ENCODE measurements at places on chromosomes 1 and 21.

GRCh38 chr1:16266411-16267118 is 29.6 kb upstream of the CPLANE2 start:
- DNase-seq: no peak

DNA sequence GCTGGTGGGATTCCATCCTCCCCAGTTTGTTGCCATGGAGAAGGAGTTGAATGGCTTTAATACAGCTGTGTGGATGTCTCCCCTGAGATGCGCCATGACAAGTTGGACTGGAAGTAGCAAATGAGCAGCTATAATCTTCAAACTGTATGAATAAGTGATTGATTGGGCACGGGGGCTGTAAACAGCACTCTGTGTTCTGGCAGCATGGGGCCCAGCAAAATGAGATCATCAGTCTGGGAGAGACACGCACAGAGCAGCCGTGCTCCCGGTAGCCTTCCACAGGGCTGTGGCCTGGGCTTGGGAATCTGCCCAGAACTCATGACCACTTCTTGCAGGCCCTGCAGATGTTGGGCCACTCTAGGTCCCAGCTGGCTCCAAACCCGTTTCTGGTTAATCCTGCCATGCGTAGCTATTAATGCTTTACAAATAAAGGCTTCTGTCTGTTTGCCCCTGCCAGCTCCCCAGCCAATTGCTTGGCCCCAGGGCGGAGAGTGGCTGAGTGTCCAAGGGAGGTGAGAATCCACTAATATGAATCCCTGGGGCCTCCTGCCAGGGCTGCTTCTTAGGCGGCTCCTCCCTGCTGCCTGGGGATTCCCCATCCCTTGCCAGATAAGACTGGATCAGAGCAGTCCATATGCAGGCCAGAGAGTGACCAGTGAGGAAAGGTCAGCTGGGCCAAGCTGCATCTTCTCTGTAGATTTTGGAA is 642.9 kb downstream of the AJAP1 start:
- no peak for DNase-seq

GRCh38 chr1:239811211-239811885 is 280.3 kb upstream of the FMN2 start:
- DNase-seq: no peak

GRCh38 chr1:17460219-17460618 is 20.7 kb upstream of the RCC2 start:
- no peak for DNase-seq

- no peak for DNase-seq
Measured at GRCh38 chr1:18047122-18047521, 60.5 kb upstream of the IGSF21 start.

DNA sequence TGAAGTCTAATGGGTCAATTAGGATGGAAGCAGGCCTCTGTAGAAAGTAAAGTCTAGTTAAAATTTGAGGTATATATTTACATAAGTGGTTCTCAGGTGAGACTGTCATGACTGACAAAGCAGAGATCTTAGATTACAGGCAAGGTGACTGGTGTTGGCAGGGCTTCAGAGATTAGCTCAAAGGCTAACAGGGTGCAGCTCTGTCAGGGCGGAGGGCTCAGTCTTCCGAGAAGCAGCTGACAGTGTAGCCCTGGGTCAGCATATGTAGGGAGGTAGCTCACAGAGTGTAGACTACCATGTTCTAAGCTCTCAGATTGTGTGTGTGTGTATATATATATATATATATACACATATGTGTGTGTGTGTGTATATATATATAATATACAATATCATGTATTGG is 54.7 kb downstream of the RBM11 start:
- DNase-seq: no peak

DNA sequence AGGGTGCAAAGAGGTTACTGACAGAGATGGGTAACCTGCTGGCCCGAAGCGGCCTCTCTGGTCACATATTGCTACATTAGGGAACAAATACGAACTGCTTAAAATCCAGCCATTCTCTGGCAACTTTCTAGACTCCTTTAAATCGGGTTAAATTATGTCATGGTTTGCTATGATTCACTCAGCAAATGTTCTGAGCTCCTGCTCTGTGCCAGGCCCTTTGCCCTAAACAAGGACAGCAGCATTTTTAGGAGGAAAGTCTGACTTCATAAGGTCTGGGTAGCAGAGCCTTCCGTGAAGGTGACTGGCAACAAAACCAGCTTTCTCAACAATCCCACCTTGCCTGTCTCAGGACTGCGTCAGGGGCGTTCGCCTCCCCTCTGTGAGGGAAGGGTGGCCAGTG is 15.4 kb downstream of the ZP4 start:
- no peak for DNase-seq

GRCh38 chr1:52771384-52771783 is 45.1 kb downstream of the ZYG11B start:
- DNase-seq: no peak

GRCh38 chr21:14877581-14878228 is 187.1 kb downstream of the NRIP1 start:
- no peak for DNase-seq

GRCh38 chr1:206136241-206136640 is 19.1 kb upstream of the AVPR1B start:
- no peak for DNase-seq

- DNase-seq: no peak
Measured at GRCh38 chr21:31252611-31253010, 91.5 kb downstream of the TIAM1 start.

GRCh38 chr1:172851077-172851476 is 192.2 kb downstream of the FASLG start:
- no peak for DNase-seq

- DNase-seq: no peak
Measured at GRCh38 chr1:103958699-103959098, 209.0 kb downstream of the AMY1C start.

DNA sequence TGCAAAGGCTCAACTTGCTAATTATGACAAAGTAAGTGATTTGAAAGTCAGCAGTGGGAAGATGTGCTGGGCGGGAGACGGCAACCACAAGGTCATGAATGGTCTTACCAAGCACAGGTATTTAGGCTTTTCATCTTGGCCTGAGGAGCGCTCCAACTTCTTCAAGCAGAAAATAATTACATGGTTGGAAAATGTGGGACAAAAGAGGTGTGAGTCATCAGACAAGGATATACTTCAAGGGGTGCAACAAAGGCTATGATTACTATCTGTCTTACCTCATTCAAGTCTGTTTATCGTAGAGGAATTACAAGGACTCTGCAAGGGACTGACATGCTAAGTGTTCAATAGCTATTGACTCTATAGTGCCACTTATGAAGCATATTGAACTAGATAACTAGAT is 2005.7 kb downstream of the MRPL39 start:
- DNase-seq: no peak

GRCh38 chr1:50262436-50262835 is 153.7 kb downstream of the ELAVL4 start:
- DNase-seq: no peak

DNA sequence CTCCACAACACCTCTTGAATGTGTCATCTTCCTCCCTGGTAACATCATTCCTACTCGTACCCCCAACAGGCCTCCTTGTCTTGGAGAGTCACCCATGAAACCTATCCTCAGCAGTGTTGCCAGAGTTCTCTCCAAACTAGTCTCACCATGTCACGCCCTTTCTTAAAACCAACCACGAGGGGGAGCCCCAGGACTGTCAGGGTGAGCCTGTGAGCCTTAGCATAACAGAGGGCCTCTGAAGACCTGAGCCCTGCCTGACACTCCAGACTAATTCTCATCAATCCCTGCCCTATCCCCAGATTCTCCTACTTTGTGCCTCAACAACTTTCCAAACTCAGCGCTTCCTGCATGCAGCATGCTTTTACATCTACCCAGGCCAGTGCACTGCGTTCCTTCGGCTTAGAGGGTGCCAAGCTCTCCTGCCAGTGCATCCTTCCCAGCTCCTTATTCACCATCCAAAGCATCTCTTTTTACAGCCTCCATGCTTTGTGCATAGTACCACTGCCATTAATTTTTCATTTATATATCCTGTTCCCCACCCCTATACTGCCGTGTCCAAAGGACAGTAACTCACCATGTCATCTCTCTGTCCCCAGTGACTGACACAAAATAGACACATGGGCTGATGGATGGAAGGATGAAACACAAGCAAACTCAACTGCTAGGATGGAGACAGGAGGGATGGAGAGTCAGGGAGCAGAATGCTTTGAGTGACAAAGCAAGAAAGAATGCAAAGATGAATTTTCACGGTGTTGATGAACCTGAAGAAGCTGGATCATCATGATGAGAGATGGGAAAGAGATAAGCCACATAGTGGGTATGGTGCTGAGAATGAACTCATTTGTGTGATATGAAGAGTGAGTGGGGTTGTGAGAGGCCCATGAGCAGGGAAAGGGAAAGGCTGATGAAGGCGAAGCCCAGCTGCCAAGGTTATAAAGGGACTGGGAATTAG is 34.0 kb downstream of the ZNF697 start:
- peak; percentile 59 for DNase-seq

DNA sequence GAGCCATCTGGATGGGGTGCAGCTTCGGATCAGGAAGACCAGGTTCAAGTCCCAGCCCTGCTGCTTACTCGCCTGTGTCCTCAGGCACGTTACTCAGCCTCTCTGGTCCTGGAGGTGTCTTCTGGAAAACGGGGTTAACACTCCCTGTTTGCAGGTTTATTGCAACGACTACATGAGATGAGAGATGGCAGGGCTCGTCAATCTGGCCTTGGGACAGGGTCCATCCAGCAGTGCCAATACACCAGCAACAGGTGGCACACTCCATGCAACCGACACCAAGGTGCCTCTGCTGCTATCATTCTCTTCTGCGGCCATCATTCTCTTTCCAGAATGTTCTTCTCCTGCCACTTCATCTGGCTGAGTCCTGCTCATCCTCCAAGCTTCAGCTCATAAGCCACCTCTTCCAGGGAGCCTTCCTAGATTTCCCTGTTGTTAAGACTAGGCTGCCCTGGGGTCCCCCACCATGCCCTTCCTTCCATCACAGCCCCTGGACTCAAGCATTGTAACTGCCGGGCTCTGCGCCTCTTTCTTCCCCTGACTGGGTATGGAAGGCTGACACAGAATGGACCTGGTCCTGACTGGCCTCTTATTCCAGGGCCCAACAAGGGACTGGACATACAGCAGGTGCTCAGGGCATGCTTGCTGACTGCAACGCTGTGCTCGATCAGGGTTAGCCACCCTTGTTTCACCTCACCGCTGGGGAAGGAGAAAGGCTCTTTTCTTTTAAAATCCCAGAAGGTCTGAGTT is 87.4 kb downstream of the DMRTB1 start:
- no peak for DNase-seq

DNA sequence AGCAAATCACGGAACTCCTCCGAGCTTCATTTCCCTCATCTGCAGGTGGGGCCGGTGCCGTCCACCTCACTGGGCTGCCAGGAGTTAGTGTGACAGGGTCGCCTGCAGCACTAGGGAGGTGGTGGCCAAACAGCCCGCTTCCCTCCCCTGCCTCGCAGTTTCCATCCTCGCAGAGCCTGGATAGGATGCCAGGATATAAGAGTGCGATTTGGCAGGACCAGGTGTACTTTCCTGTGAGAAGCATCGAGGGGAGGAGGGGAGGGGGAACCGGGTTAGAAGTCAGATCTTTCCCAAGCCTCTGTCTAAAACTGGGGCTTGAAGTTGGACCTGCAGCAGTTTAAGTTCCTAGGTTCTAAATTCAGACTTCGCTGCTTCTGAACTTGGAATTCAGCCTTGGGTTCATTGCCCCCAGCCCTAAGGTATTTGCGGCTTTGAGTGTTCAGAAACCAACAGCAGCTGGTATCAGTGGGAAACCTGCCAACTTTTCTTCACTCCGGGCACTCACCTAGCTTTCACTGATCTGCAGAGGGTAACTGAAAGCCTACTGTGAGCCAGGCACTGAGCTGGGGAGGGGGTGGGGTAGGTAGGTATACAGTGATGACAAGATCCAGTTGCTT is 1.7 kb upstream of the JUN start:
- no peak for DNase-seq

- DNase-seq: no peak
Measured at GRCh38 chr1:30648408-30649000, 74.9 kb downstream of the MATN1 start.

DNA sequence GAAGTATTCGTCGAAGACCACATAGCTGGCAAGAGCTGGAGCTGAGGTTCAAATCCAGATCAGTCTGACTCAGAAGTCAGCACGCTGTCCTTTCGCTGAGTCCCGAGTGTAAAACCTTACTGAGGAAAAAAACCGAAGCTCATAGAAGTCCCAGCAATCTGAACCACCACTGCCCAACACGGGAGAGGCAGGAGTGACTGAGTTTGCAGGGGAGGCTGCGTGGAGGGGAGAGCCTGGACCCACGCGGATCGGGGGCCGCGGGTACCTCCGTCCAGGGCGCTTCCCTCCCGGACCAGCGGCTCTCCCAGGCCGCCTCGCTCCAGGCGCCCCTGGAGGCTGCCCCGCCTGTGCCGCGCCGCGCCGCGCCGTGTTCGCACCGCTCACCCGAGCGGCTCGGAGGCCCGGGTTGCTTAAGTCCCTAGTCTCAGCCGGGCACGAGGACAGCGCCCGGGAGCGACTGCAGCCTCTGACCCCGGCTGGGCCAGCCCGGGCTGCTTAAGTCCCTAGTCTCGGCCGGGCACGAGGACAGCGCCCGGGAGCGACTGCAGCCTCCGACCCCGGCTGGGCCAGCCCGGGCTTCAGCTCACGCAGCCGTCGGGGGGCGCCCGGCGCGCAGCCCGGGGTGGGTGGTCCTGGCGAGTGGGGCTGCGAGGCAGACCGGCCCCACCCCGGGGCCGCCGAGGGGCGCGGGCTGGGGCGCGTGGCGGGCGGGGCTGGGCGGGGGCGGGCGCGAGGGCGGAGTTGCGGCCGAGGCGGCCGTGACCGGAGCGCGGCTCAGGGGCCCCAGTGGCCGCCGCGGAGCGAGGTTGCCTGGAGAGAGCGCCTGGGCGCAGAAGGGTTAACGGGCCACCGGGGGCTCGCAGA is at the start of gene ADAMTSL4:
TSS of gene ADAMTSL4 (plus strand) at position 777 of the 864 bp plus-strand sequence. CDS start 2,881 bp downstream, outside the sequence.
- no peak for DNase-seq

DNA sequence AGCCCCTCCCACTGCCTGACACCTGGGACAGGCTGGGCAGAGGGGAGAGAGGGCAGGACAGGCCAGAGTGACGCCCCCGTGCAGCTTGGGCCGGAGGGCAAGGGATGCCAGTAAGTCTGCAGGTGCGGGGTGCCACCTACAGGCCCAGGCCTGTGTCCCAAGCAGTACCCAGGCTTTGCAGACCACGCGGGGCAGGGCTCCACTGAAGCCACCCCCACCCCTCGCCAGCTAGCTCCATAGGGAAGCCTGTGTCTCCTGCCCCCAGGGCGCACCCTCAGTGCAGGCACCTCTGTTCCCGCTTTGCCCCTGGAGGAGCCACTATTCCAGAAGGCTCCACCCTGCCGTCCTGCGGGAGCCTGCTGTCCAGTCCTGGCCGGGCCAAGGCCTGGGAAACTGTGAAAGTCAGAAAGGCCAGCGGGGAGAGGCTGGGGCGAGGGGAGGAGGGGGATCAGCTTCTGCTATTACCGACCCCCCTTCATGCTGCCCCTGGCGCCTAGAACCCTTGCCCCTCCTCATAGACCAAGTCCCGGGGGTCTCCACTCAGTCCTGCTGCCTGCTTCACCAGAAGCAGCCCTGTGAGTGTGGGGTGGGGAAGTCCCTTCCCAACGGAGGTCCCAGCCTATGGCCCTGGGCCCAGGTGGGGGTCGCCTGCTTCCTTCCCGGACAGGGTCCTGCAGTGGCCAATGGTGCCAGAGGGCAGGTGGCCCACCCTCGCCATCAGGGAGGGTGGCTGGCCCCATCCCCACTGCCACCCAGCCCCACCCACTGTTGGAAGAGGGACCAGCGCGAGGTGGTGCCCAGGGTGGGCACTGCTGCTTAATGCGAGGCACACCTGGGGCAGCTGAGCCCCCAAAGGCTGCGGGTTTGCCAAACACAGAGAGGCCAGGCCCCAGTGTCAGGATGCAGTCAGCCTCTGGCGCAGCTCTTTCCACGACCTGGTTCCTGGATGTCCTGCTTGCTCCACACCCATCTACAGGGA is 54.4 kb downstream of the KCNAB2 start:
- DNase-seq: no peak

GRCh38 chr1:33630686-33631085 is 158.2 kb downstream of the ZSCAN20 start:
- DNase-seq: no peak

- no peak for DNase-seq
Measured at GRCh38 chr1:10302416-10302815, 92.0 kb downstream of the KIF1B start.

Measured in GM04504 (cell line).